ENCODE measurements at places on chromosomes 11 and 22. TPM values are rescaled to one million over a fixed set of nuclear protein-coding genes. Genes with fewer than 3 reads are reported as not detected.

The CDON gene
- total RNA-seq: 35.1 TPM

The SPI1 gene
- 1.2 TPM for total RNA-seq

The OR10D3 gene
- total RNA-seq: not detected

DNA sequence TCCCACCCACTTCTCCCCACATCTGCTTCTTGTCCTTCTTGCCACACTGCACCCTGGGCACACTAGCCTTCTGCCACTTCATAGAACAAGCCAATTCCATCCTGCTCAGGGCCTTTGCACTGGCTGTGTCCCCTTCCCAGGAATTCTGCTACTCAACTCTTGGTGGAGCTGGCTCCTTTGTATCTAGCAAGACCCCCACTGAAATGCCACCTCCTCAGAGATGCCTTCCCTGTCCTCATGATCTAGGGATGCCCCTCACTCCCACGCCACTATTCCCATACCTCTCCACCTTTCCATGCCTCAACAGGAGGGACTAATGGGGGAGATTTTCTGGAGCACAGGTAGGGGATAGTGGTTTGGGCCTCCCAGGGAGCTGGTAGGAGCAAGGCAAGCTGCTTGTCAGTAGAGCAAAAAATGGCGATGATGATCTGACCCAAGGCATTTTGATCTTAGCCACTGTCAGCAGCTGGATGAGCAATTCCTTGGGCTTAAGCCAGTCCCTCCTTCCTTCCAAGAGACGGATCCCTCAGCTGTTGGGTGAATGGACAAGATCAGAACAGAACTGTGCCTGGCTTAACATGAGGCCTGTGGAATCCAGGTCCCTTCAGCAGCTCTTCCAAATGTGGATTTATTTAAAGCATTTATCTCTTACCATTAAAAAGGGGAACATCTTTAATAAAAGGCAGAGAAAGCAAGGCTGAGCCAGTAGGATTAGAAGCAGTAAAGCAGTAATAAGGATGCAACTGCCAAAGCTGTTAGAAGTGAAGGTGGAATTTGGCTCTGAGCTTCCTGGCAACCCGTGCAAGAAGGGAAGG is 4.0 kb upstream of the PRDM11 start:
- no peak for DNase-seq

- DNase-seq: no peak
These were observed 38.6 kb upstream of the CARS1 start for GRCh38 chr11:3095712-3096361.

- DNase-seq: no peak
These were observed 1.7 kb upstream of the CHCHD10 start for GRCh38 chr22:23769321-23769965.

- no peak for DNase-seq
These were observed 9.0 kb downstream of the DGAT2 start for GRCh38 chr11:75777461-75778110.

DNA sequence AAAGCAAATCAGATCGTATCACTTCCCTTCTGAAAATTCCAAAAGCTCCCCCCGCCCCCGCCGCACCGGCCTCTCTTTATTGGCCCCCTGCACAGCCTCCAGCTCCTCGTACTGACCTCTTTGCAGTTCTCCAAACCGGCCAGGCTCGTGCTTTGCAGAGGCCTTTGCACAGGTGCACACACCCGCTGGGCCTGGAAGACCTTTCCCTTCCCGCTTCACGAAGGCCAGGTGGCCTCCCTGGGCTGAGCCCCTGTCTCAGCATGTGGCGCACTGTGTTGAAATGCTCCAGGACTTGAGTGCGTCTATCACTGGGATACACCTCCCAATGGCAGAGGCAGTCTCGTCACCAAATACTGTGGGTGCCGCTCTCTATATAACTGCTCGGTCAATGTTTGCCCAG is 13.2 kb upstream of the ADA2 start:
- peak; percentile 53 for DNase-seq

DNA sequence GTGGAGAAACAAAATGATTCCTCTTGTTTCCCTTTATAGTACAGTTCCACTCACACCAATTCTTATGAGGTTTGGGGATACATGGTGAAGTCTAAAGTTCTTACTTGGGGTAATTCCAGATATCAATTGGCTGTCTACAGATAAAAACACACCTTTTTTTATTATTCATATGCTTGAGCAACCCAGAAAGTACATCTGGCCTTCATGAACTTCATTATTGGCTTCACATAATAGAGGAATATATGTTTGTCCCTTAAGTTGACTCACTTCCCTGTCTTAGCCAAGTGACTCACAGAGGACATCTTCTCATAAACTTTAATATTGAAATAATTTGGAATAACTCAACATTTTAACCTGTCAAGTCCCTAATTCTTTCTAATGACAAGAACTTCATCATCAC is 36.3 kb upstream of the SOX6 start:
- DNase-seq: no peak

GRCh38 chr11:33125611-33126010 is 35.7 kb downstream of the CSTF3 start:
- DNase-seq: no peak

DNA sequence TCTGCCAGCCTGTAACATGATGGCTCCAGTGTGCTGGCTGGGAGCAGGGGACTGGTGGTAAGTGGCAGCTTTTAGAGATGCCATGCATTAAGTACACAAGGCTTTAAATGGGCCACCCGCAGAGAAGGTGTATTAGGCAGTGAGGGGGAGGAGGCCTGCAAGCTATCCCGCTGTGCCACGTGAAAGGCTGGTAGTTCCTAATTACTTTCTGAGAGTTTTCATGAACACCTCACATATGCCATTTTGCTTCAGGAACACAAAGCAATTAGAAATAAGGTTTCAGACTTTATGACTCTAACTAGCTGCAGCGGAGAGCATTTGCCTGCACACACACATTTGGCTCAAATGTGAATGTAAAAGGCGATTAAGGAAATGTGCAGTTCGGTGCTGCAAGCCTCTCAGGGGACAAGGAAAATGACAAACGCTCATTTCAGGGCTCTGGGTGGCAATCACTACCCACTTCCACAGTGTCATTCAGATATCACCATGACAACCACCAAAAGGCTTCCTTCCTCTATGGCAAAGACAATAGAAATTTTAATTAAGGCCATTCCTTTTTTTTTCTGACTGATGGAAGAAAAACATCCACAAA is 116.6 kb downstream of the PLEKHA7 start:
- no peak for DNase-seq

- no peak for DNase-seq
These were observed 33.4 kb downstream of the ADM start for GRCh38 chr11:10338287-10338686.

GRCh38 chr11:120719348-120719747 is 207.8 kb downstream of the GRIK4 start:
- DNase-seq: no peak

Data from cerebellum (tissue), 4 donors.